Osteoblast (primary cell): ENCODE measurements at places on chromosomes 6 and 20.

DNA sequence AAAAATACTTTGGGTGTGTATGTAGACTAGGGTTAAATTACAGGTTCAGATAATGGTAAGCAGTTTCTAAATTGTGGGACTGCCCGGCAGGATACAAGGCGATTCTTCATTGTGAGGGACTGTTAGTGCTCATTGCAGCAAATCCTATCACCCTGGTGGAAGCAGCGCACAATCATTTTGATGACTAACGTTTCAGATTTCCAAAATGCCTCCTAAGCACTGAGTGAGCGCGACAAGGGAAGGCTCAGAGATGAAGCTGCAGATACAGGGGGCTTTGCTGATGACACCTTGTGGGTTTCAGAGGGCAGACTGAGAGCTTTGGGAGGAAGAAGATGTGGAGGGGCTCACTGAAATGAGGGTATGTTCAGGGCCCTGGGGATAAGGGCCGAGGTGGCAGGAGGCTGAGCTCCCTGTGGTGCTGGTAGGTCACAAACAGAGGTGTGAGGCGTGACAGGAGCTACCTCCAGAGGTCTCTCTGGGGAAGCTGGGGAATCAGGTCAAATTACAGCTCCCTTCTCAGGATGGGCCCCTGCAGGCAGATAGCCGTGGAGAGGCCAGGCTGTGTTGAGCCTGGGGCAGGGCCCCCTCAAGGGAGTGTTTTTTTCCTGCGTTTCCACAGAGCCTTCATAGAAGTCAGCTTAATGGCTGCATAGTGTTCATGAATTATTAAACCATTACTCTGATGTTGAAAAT, 84.5 kb upstream of the FYN start:
- DNase-seq, result peak; percentile 80

- DNase-seq, result no peak
Measured at GRCh38 chr6:138219398-138219797, 1.1 kb upstream of the PBOV1 start.

- no peak for DNase-seq
Measured at GRCh38 chr20:9912858-9913434, 74.1 kb upstream of the PAK5 start.

GRCh38 chr6:45436544-45437438, 59.1 kb upstream of the SUPT3H start:
- DNase-seq, result no peak

DNA sequence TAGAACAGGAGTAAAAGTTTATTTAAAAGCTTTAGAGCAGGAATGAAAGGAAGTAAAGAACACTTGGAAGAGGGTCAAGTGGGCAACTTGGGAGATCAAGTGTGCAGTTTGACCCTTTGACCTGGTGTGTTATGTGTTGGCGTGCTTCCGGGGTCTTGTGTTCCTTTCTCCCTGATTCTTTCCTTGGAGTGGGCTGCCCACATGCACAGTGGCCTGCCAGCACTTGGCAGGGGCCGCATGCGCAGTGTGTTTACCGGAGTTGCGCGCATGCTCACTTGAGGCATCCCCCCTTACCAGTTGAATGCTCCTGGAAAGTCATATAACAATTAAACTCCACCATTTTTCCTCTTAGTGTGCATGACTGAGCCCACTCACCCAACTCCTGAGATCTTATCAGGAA, 160.3 kb downstream of the ADAT2 start:
- DNase-seq, result no peak

DNA sequence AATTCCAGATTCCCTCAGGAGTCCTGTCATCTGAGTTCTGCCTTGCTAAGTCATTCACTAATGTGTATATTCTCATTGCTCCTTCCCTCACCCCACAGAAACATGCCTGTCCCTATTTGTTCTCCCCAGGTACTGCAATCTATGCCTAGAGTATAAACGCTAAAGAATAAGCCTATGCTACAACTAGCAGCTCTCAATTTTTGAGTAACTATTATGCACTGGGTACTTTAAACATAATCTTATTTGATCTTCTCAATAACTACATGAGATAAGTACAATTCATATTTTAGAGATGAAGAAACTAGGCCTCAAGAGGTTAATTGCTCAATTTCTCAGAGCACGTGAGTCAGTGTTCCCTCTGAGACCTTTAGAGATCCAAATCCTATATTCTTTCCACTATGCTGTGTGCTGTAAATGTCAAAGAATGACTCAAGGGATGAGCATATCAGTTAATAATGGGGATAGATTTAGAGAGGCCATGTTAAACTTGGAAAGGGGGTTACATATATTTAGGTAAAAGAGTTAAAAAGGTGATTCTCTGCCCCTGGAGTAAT, 423.8 kb upstream of the ADGRB3 start:
- no peak for DNase-seq

- DNase-seq, result no peak
Measured at GRCh38 chr6:16687045-16687444, 74.2 kb downstream of the ATXN1 start.

- peak; percentile 68 for DNase-seq
Measured at GRCh38 chr20:43972692-43973091, 58.0 kb downstream of the TOX2 start.

- peak; percentile 91 for DNase-seq
Measured at GRCh38 chr20:38725931-38726803, 1.9 kb downstream of the SLC32A1 start.

GRCh38 chr20:53900380-53900999, 169.9 kb downstream of the BCAS1 start:
- DNase-seq, result peak; percentile 66

- DNase-seq, result no peak
Measured at GRCh38 chr6:80690551-80691131, 584.2 kb downstream of the BCKDHB start.

- DNase-seq, result no peak
Measured at GRCh38 chr6:170376386-170377043, 70.0 kb downstream of the FAM120B start.

DNA sequence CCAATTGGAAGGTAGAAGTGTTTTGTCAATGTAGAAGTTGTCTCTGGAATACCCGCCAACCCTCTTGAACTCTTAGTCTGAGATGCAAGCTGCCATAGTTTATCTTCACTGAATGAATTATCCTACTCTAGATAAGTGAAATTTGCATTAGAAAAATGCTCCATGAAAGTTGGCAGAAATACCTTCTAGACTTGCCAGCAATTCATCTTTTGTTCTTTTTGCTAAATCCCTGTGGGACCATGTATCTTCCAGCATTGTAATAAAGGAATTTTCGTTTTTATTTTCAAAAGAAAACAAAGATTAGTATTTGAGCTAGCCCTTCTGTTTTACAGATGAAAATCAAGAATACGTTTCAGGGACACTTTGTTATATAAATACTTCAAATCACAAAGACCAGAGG, 244.2 kb downstream of the CBLN4 start:
- DNase-seq, result no peak

DNA sequence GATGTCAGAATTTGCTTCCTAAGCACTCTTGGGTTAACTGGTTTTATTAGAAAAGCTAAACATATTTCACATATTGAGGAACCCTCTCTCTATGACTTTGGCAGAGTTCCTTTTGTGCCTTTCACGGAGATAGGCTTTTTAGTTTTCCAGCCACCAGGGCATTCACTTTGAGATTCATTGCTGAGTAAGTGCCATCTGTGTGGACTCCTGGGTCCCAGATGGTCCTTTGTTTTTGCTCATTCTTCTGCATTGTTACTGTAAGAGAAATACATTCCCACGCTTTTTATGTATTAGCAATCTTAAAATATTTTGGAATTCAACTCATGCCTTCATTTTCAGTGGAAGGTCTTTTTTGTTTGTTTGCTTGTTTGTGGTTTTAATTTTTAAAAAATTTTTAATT, 76.3 kb upstream of the PHACTR2 start:
- no peak for DNase-seq

DNA sequence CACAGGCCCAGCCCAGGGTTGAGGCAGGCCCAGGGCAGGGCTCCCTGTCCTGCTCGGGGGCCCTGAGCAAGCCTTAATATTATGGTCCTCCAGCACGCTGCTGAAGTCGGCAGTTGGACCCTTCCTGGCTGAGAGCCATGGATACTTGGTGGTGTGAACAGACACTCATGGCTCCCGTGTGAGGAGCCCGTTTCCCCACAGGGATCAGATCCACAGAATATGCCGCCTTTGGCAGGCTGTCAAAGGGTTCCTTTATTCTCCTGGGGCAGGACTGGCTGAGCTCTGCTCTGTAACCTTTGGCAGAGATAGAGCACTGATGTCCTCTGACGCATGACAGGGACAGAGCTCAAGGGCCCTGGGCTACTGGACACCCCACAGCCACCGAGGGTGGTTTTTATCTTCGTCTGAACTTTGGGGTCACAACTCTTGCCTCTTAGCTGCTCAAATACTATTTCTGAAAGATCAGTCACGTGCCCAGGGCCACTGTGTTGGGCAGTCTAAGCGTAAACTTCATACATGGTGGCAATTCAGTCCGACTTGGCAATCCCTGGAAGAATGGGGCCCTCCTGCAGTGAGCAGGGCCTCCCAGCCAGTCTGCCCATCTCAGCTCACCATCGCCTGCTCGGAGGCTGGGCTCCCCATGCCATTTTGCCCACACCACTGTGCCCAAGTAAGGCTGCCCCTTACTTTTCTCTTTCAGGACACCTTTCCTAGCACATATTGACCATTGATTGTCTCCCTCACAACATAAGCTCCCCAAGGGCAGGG, 49.1 kb downstream of the TTI1 start:
- no peak for DNase-seq

DNA sequence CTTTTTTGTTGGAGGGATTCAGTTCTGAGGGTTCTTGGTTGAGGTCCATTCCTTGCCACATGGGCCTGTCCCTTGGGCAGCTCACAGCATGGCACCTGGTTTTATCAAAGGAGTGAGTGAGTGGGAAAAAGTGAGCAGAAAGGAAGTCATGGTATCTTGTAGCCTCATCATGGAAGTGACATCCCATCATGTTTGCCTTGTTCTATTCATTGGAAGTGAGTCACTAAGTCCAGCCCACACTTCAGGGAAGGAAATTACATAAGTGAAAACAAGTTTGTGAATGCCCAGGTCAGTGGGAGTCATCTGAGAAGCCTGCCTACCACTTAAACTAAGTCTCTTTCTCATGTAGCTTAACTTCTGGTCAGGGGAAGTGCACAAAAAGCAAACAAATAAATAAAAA, 32.8 kb upstream of the ZNFX1 start:
- no peak for DNase-seq

GRCh38 chr20:5395932-5396727, 79.4 kb upstream of the PROKR2 start:
- no peak for DNase-seq

GRCh38 chr20:20755231-20755630, 42.8 kb upstream of the RALGAPA2 start:
- no peak for DNase-seq
